ENCODE measurements at places on chromosomes 5 and 9.
A peak's percentile ranks its signal among the peaks of the same experiment; 100 is the strongest.

- DNase-seq, result no peak
Measured at GRCh38 chr9:35842795-35843194, 13.8 kb downstream of the TMEM8B start.

GRCh38 chr9:129383561-129384490, 205.8 kb upstream of the IER5L start:
- DNase-seq, result peak; percentile 93

DNA sequence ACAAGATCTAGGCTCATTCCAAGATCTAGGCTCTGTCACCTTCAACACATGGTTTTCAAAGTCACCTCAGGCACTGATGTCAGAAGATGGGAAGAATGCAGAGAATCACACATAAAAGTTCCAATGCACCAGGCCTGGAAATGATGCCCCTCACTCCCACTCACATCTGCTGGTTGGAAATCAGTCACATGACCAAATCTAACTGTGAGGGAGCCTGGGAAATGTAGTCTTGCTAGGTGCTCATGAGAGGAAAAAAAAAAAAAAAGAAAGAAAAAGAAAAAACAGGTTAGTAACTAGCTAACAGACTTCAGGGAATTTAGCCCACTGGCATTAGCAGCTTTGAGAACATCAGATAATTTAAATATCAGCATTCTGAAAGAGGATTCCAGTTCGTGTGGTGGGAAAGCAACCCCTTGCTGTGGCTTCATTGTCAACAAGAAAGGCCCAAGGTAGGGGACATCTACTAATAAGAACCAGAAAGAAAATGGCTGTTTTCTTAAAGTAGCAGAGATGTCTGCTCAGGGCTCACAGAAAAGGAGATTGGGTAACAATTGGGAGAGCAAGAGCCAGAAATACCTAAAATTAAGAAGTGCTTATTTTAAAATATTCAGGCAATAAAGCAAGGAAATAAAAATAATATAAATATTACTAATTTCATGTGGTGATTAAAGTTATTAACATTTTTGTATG, 614.3 kb downstream of the ACTL7B start:
- no peak for DNase-seq

DNA sequence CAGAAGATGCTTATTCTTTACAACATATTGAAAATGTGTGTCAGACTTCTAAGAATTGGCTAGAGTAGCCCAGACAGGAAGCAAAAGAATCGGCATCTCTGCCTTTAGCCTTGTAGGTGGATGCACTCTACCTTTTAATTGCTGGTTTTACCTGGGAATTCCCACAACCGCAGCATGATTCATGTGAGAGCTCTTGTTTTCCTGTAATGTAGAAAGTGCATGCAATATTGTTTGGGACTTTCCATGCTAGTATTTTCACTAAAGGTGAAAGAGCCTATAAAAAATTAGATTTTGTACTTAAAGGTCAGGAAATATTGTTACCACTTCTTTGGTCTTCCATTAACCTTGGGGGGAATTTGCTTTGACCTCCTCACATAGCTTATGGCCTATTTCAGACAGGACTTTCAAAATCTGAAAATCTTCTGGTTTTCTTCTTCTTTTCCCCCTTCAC, 89.8 kb downstream of the NTRK2 start:
- DNase-seq, result no peak

- no peak for DNase-seq
Measured at GRCh38 chr9:125932012-125932411, 184.8 kb downstream of the PBX3 start.

- DNase-seq, result peak; percentile 48
Measured at GRCh38 chr9:128150594-128151308, 1.5 kb downstream of the LCN2 start.

GRCh38 chr9:92790542-92791527, 26.2 kb upstream of the BICD2 start:
- peak; percentile 46 for DNase-seq

DNA sequence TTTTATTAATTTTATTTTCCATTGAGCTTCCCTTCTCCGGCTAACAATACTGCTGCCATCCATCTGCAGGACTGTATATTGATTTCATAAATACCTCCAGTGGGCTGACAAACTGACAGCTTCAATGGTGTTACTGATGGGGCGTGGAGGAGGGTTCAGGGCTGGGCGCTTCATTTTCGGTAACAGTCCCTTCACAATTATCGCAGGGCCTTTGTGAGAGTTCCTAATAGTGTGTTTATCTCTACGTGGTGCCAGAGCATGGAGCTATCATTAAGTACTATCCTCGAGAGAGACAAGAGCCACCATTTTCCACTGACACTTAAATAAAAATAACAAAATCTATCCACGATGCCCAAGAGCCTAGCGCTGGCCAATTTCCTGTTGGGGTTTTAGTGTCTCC, 307.0 kb upstream of the PANK3 start:
- DNase-seq, result no peak

GRCh38 chr5:165775111-165775510, 2269.7 kb downstream of the MAT2B start:
- no peak for DNase-seq

All from hematopoietic multipotent progenitor cell (in vitro differentiated cells).